Neural progenitor cell (in vitro differentiated cells): ENCODE measurements at places on chromosomes 16 and 17.

GRCh38 chr16:8924214-8924613, 39.5 kb downstream of the USP7 start:
- no peak overlapping the region for H3K27ac ChIP-seq
- H3K27me3 ChIP-seq = no peaks in the 10 kb centered on the region
- H3K36me3 ChIP-seq = peaks cover 12% of the 10 kb centered on the region
- no peak for DNase-seq
- H3K4me1 ChIP-seq = no peaks in the 10 kb centered on the region

GRCh38 chr17:37019117-37019740, 70.5 kb downstream of the AATF start:
- peak; percentile 6 for DNase-seq
- H3K27ac ChIP-seq = no peak overlapping the region
- no peaks in the 10 kb centered on the region for H3K36me3 ChIP-seq

DNA sequence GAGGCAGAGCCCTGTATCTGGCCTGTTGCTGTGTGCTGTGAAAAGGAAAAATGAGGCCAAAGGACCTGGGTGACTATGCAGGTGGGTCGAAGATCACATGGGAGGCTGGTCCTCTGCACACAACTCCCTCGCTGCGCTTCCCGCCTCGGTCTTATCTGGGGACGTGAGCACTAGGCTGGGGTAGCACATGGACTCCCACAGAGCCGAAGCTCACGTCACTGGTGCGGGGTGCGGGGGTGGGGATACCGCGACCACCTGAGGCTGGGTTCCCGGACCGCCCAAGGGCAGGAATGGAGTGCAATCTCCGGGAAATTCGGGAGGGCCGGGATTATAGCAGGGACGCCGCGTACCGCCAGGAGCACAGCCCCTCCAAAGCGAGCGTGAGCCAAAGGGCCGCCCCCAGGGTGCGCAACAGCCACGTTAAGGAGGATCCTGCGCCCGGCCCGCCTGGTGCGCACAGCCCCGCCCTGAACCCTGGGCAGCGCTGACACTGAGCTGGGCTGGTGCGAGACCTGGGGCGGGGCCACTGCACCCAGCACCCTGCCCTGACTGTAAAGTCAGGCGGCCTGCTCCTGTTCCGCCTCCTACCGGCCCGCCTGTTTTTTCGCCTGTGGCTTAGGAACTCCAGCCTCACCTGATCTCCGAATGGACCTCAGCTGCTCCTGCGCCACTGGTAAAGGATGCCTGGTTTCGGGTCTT, 4.8 kb downstream of the MT1A start:
- H3K4me1 ChIP-seq = no peaks in the 10 kb centered on the region
- H3K27ac ChIP-seq = no peak overlapping the region
- peak; percentile 59 for DNase-seq
- peaks cover 100% of the 10 kb centered on the region for H3K27me3 ChIP-seq
- peak overlapping the region; percentile 33 for H3K4me3 ChIP-seq

GRCh38 chr17:49992191-49992932, 2.7 kb downstream of the DLX3 start:
- H3K36me3 ChIP-seq = no peaks in the 10 kb centered on the region
- peaks cover 99% of the 10 kb centered on the region for H3K27me3 ChIP-seq
- H3K4me3 ChIP-seq = no peak overlapping the region
- peaks cover 24% of the 10 kb centered on the region for H3K4me1 ChIP-seq
- H3K27ac ChIP-seq = no peak overlapping the region

GRCh38 chr16:23365602-23366240, 63.6 kb downstream of the SCNN1B start:
- no peaks in the 10 kb centered on the region for H3K27me3 ChIP-seq
- H3K4me3 ChIP-seq = no peak overlapping the region
- H3K27ac ChIP-seq = no peak overlapping the region
- DNase-seq = no peak
- H3K4me1 ChIP-seq = no peaks in the 10 kb centered on the region

GRCh38 chr17:73188011-73188410, 4.8 kb upstream of the COG1 start:
- no peak overlapping the region for H3K4me3 ChIP-seq
- no peak for DNase-seq
- H3K27me3 ChIP-seq = no peaks in the 10 kb centered on the region
- H3K27ac ChIP-seq = no peak overlapping the region
- H3K36me3 ChIP-seq = no peaks in the 10 kb centered on the region

- H3K4me1 ChIP-seq = peaks cover 19% of the 10 kb centered on the region
- H3K36me3 ChIP-seq = no peaks in the 10 kb centered on the region
- H3K27ac ChIP-seq = no peak overlapping the region
- DNase-seq = peak; percentile 79
Measured at GRCh38 chr17:42669977-42670788, 6.6 kb downstream of the PLEKHH3 start.

DNA sequence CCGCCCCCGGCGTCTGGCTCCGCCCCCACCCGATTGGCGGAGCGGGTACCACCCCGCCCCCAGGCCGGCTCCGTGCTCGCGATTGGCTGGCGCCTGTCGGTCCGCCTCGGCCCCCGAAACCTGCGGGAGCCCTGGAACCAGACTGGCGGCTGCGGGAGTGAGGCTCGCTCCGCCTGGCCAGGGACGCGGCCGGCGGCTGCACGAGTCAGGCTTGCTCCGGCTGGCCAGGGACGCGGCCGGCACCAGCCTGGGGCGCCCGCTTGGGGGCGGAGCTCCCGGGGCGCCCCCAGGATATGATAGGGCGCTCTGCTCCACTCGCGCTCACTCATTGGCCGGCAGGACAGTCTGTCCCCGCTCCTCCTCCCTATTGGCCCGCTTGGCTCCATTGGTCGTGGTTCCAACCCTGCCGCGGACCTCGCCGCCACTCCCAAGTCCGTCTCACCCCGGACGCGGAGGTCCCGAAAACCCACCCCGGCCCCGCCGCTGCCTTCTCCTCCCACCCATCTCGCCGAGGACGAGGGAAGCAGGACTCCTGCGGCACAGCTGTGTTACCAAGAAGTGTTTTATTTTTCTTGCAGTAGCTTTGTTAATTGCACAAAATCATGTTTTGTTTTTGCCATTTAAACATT, 340 bp upstream of the ROGDI start:
- H3K4me3 ChIP-seq = peak overlapping the region; percentile 91
- H3K4me1 ChIP-seq = peaks cover 15% of the 10 kb centered on the region
- H3K27ac ChIP-seq = peak overlapping the region; percentile 87
- DNase-seq = peak; percentile 96
- peaks cover 6% of the 10 kb centered on the region for H3K36me3 ChIP-seq

GRCh38 chr16:46629331-46630219, 8.4 kb upstream of the SHCBP1 start:
- H3K4me3 ChIP-seq = no peak overlapping the region
- peaks cover 9% of the 10 kb centered on the region for H3K4me1 ChIP-seq
- DNase-seq = peak; percentile 41
- H3K27ac ChIP-seq = no peak overlapping the region
- H3K36me3 ChIP-seq = no peaks in the 10 kb centered on the region

GRCh38 chr17:1159431-1160180, 20.2 kb downstream of the ABR start:
- H3K4me1 ChIP-seq = no peaks in the 10 kb centered on the region
- DNase-seq = no peak
- H3K36me3 ChIP-seq = no peaks in the 10 kb centered on the region
- H3K27ac ChIP-seq = no peak overlapping the region
- H3K27me3 ChIP-seq = peaks cover 14% of the 10 kb centered on the region

GRCh38 chr16:48609652-48610029, 339 bp downstream of the N4BP1 start:
- H3K36me3 ChIP-seq = no peaks in the 10 kb centered on the region
- peak overlapping the region; percentile 93 for H3K27ac ChIP-seq
- peak overlapping the region; percentile 76 for H3K4me3 ChIP-seq
- peak; percentile 86 for DNase-seq

DNA sequence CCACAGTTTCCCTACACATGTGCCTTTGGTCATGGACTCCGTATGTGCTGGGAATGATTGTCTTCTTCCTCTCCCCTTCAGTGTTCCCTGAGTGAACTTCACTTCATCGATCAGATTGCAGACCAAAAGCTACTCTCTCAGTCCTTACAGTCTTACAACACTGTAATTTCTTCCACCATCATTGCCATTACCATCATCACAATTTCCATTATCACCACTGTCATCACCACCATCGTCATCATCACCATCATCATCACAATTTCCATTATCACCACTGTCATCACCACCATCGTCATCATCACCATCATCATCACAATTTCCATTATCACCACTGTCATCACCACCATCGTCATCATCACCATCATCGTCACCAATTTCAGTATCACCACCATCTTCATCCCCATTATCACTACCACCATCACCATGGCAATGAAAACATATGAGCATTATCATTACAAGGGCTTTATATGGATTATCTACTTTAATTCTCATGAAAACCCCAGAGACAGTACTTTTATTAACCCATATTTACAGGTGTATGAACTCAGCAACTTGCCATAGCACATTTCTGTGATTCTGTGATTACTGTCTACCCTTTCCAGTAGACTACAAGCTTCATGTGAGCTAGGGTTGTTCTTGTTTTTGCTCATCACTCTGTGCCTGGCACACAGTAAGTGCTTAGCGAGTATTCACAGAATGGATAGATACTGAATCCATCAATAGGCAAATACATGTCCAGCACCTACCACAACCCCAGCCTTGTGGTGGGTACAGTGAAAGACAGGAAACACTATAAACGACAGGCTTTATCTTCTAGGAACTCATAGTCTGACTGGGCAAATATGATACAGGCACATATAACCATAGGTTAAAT, 327.0 kb downstream of the XYLT1 start:
- no peaks in the 10 kb centered on the region for H3K27me3 ChIP-seq
- DNase-seq = no peak
- H3K36me3 ChIP-seq = no peaks in the 10 kb centered on the region
- no peaks in the 10 kb centered on the region for H3K4me1 ChIP-seq

DNA sequence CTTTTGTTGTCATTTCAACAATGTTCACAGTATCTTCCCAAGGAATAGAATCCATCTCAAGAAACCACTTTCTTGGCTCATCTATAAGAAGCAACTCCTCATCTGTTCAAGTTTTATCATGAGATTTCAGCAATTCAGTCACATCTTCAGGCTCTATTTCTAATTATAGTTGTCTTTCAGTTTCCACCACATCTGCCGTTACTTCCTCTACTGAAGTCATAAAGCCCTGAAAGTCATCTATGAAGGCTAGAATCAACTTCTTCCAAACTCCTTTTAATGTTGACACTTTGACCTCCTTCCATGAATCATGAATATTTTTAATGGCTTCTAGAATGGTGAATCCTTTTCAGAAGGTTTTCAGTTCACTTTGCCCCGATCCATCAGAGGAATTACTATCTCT, 102.1 kb downstream of the CDH13 start:
- no peaks in the 10 kb centered on the region for H3K36me3 ChIP-seq
- no peak overlapping the region for H3K4me3 ChIP-seq
- H3K4me1 ChIP-seq = no peaks in the 10 kb centered on the region
- no peak for DNase-seq
- no peaks in the 10 kb centered on the region for H3K27me3 ChIP-seq

- H3K4me1 ChIP-seq = peaks cover 30% of the 10 kb centered on the region
- H3K36me3 ChIP-seq = no peaks in the 10 kb centered on the region
- H3K4me3 ChIP-seq = no peak overlapping the region
- H3K27me3 ChIP-seq = no peaks in the 10 kb centered on the region
- no peak for DNase-seq
Measured at GRCh38 chr16:4944333-4945281, 7.7 kb upstream of the PPL start.

DNA sequence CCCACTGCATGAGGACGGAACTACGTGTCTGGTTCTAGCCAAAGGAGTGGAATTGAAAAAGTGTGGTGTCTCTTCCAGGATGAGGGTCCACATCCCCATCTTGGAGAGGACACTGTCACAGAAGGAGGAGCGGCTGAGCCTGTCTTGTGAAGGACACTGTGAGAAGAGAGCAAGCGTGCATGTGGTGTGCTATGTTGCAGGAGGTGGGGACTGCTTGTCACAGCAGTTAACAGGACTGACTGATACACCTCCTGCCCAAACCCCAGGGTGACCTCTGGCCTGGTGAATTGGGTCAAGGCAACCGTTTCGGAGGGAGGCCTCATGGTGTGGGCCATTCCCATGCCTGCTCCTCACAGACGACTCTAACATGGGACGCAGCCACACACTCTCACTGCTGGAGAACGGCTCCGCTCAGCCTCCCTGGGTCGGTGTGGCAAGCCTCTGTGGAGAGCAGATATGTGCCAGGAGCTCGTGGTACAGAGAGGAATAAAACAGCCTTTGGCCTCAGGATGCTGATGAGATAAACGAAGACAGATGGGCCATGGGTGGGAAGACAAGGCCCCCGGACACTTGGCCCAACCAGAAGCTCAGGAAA, 56.4 kb upstream of the RBFOX3 start:
- no peaks in the 10 kb centered on the region for H3K36me3 ChIP-seq
- H3K27me3 ChIP-seq = peaks cover 4% of the 10 kb centered on the region
- H3K4me3 ChIP-seq = no peak overlapping the region
- DNase-seq = no peak
- H3K4me1 ChIP-seq = peaks cover 5% of the 10 kb centered on the region

- H3K36me3 ChIP-seq = no peaks in the 10 kb centered on the region
- peaks cover 51% of the 10 kb centered on the region for H3K4me1 ChIP-seq
- no peak overlapping the region for H3K4me3 ChIP-seq
- H3K27me3 ChIP-seq = no peaks in the 10 kb centered on the region
Measured at GRCh38 chr17:69450918-69451317, 36.4 kb downstream of the MAP2K6 start.
